Activated CD4-positive, alpha-beta T cell treated with anti-CD3 and anti-CD28 coated beads for 36 hours (primary cell): ENCODE measurements at places on chromosomes 2 and 18. TPM values are rescaled to one million over a fixed set of nuclear protein-coding genes. Genes with fewer than 3 reads are reported as not detected.

DNA sequence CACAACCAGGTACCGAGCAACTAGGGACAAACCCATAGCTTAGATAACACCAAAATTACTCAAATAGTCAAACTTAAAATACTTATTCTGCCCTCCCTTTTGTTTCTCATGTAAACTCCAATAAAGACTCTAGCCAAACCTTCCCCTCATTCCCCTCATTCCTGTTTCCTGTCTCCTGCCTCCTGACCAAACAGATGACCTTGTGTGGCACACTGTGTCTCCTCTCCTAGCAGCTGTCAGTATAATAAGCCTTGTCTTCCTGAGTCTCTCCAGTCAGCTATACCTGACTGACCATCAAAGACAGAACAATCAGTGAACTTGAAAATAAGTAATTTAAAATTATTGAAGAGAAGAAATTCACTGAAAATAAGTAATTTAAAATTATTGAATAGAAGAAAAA, 14.3 kb downstream of the SULT1C4 start:
- no peak overlapping the region for H3K4me3 ChIP-seq
- DNase-seq = no peak
- H3K4me1 ChIP-seq = no peaks in the 10 kb centered on the region
- no peak overlapping the region for H3K27ac ChIP-seq

- DNase-seq = no peak
- peaks cover 29% of the 10 kb centered on the region for H3K36me3 ChIP-seq
- H3K27ac ChIP-seq = no peak overlapping the region
- H3K4me1 ChIP-seq = peaks cover 2% of the 10 kb centered on the region
- H3K27me3 ChIP-seq = peaks cover 2% of the 10 kb centered on the region
- H3K4me3 ChIP-seq = no peak overlapping the region
These were observed 17.2 kb downstream of the SLC30A3 start for GRCh38 chr2:27245626-27246025.

DNA sequence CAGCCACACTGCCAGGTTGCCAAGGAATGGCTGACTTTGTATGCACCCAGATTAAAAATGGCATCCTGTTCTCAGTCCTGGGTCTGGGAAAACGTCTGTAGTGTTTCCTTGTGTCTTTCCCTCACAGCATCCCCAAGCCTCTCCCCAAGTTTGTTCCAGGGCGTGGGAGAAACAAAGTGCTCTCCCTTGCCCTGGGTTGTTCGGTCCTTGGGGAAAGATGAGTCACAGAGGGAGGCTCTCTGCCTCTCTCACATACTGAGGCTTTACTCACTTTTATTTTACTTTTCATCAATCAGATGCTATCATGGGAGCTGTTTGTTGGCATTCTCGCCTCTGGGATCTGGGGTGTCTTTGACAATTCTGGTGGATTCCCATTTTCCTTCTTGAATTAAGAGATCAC, 492.3 kb downstream of the XIRP2 start:
- no peak overlapping the region for H3K27ac ChIP-seq
- H3K4me3 ChIP-seq = no peak overlapping the region
- no peaks in the 10 kb centered on the region for H3K27me3 ChIP-seq
- no peaks in the 10 kb centered on the region for H3K36me3 ChIP-seq
- H3K4me1 ChIP-seq = no peaks in the 10 kb centered on the region

DNA sequence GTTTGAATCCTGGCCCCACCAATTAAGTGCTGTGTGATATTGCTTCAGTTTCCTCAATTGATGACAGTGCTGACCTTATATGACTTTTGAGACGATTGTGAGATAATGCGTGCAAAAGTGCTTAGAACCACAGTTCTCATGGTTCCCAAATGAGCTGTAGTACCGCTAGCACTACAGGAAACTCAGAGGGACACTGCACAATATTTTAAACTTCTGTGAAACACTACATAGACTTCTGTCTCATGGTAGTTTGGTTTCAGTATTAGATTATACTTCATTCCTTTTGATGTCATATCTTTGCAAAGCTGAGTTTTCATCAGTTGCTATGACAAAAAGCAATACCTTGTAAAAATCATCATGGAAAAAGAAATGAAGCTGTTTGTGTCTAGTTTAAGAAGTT, 368.0 kb downstream of the PARD3B start:
- H3K36me3 ChIP-seq = no peaks in the 10 kb centered on the region
- H3K27me3 ChIP-seq = no peaks in the 10 kb centered on the region
- no peak for DNase-seq
- no peak overlapping the region for H3K4me3 ChIP-seq
- peaks cover 2% of the 10 kb centered on the region for H3K4me1 ChIP-seq
- H3K27ac ChIP-seq = no peak overlapping the region

- H3K4me3 ChIP-seq = peak overlapping the region; percentile 90
- peaks cover 48% of the 10 kb centered on the region for H3K36me3 ChIP-seq
- peaks cover 15% of the 10 kb centered on the region for H3K27me3 ChIP-seq
- no peak overlapping the region for H3K27ac ChIP-seq
- DNase-seq = peak; percentile 57
These were observed 2.1 kb downstream of the BCL2L11 start for GRCh38 chr2:111122631-111123421.

- no peaks in the 10 kb centered on the region for H3K36me3 ChIP-seq
- H3K4me1 ChIP-seq = peaks cover 7% of the 10 kb centered on the region
- no peaks in the 10 kb centered on the region for H3K27me3 ChIP-seq
- no peak for DNase-seq
These were observed 146.3 kb downstream of the LAMA3 start for GRCh38 chr18:23835506-23835905.

DNA sequence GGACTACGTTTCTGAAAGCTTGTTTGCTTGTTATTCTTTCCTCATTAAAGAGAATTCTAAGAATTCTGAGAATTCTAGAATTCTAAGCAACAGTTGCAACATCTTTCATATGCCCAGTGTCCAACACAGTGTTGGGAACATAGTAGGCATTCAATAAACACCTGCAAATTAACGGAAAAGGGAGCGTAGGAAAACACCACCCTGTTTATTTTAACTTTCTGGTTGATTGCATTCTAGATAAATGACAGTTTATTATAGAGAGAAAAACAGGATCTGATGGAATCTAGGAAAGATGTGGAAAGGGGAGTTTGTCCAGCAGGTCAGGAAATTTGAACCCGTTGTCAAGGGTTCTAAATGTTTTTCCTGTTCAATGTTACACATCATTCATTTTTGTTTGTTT, 24.2 kb upstream of the EFEMP1 start:
- H3K36me3 ChIP-seq = no peaks in the 10 kb centered on the region
- peaks cover 13% of the 10 kb centered on the region for H3K27me3 ChIP-seq
- no peaks in the 10 kb centered on the region for H3K4me1 ChIP-seq

- H3K4me1 ChIP-seq = peaks cover 7% of the 10 kb centered on the region
- H3K4me3 ChIP-seq = no peak overlapping the region
- no peak for DNase-seq
- H3K36me3 ChIP-seq = no peaks in the 10 kb centered on the region
These were observed 17.1 kb upstream of the SLC39A10 start for GRCh38 chr2:195639959-195640358.

DNA sequence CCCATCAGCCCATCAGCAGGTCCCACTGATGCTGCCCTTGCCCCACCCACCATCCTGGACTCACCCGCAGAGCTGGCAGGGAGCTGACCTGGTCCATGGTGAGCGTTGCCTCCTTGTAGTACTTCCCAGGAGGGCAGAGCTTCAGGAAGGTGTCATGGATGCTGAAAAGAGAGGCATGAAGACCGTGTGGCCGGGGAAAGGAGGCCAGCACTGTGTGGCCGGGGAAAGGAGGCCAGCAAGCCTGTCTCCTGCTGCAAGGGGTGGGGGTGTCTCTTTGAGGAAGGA, 11.9 kb downstream of the CIB4 start:
- no peaks in the 10 kb centered on the region for H3K36me3 ChIP-seq
- H3K4me3 ChIP-seq = no peak overlapping the region
- H3K27me3 ChIP-seq = peaks cover 2% of the 10 kb centered on the region
- no peaks in the 10 kb centered on the region for H3K4me1 ChIP-seq
- no peak overlapping the region for H3K27ac ChIP-seq
- DNase-seq = no peak

GRCh38 chr2:226098861-226099745, 699.6 kb downstream of the NYAP2 start:
- no peak for DNase-seq
- H3K4me3 ChIP-seq = no peak overlapping the region
- no peaks in the 10 kb centered on the region for H3K4me1 ChIP-seq
- no peaks in the 10 kb centered on the region for H3K36me3 ChIP-seq
- H3K27me3 ChIP-seq = no peaks in the 10 kb centered on the region

- peaks cover 4% of the 10 kb centered on the region for H3K36me3 ChIP-seq
- peaks cover 10% of the 10 kb centered on the region for H3K27me3 ChIP-seq
These were observed 7.5 kb upstream of the SCLY start for GRCh38 chr2:238053191-238053776.

DNA sequence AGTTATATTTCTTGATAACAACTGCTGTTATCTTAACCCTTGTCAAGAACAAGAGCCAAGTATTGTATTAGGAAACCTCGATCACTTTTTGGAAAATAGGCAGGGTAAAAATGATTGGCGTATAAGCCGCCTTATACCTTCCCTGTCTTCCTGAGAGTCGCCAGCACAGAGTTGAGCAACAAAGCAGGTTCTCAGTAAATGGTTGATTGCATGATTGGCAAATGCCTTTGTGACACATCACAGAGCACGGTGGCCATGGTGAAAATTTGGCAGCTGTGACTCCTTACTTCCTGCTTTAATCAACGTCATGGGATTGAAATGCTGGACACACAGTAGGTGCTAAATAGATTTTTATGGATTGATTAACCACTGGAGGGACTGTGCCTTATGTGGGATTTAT, 3.9 kb upstream of the KLHL29 start:
- peak overlapping the region; percentile 34 for H3K4me3 ChIP-seq
- peak; percentile 60 for DNase-seq
- H3K36me3 ChIP-seq = no peaks in the 10 kb centered on the region
- peak overlapping the region; percentile 94 for H3K27ac ChIP-seq

- H3K4me1 ChIP-seq = peaks cover 65% of the 10 kb centered on the region
- H3K4me3 ChIP-seq = peak overlapping the region; percentile 95
- peak; percentile 67 for DNase-seq
- no peaks in the 10 kb centered on the region for H3K27me3 ChIP-seq
- peak overlapping the region; percentile 98 for H3K27ac ChIP-seq
These were observed 1.1 kb downstream of the TLK1 start for GRCh38 chr2:171159372-171160118.

DNA sequence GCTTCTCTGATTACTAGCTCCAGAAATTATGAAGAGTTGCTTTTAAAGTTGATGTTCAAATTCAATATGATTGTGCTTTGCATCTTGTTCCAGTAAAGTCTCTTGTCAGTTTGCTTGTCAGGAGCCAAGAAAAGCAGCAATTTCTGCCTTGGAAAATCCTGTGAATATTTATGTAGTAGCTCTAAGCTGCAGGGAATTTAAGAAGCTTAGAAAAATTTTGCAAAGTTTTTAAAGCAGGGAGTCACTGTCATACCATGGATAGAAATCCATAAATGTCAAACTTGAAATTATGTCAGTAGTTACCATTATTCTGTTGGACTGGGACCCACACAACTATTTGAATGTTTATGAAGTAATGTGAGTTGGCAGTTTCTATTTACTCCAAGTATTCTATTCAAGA, 169.3 kb downstream of the TMEM200C start:
- peaks cover 8% of the 10 kb centered on the region for H3K27me3 ChIP-seq
- H3K4me3 ChIP-seq = no peak overlapping the region
- no peaks in the 10 kb centered on the region for H3K36me3 ChIP-seq
- H3K4me1 ChIP-seq = no peaks in the 10 kb centered on the region
- no peak overlapping the region for H3K27ac ChIP-seq

GRCh38 chr2:6793371-6793770, 72.3 kb downstream of the CMPK2 start:
- H3K4me3 ChIP-seq = no peak overlapping the region
- peaks cover 2% of the 10 kb centered on the region for H3K27me3 ChIP-seq
- DNase-seq = no peak
- H3K36me3 ChIP-seq = no peaks in the 10 kb centered on the region

- peak; percentile 86 for DNase-seq
- peaks cover 7% of the 10 kb centered on the region for H3K36me3 ChIP-seq
- H3K27me3 ChIP-seq = peaks cover 9% of the 10 kb centered on the region
These were observed 38.6 kb downstream of the ADNP2 start for GRCh38 chr18:80147418-80148325.

DNA sequence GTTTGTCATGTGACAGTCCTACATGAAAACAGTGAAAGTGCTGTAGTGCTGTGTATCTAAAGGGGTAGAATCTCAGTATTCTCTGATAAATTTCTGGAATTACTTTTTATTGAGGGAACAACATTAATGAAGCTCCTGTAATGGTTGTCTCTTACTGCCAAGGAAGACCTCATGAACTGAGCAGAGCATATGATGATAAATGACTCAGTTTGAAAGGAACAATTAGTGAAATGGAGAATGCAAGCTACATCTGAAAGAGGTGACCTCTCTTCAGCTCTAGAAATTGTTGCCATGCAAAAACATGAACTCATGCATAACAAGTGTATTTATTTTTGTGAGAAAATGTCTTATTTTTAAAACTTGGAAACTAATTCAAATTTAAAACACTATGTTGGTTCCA, 93.6 kb downstream of the SCN9A start:
- H3K4me3 ChIP-seq = no peak overlapping the region
- no peaks in the 10 kb centered on the region for H3K27me3 ChIP-seq
- H3K27ac ChIP-seq = no peak overlapping the region
- H3K4me1 ChIP-seq = no peaks in the 10 kb centered on the region

DNA sequence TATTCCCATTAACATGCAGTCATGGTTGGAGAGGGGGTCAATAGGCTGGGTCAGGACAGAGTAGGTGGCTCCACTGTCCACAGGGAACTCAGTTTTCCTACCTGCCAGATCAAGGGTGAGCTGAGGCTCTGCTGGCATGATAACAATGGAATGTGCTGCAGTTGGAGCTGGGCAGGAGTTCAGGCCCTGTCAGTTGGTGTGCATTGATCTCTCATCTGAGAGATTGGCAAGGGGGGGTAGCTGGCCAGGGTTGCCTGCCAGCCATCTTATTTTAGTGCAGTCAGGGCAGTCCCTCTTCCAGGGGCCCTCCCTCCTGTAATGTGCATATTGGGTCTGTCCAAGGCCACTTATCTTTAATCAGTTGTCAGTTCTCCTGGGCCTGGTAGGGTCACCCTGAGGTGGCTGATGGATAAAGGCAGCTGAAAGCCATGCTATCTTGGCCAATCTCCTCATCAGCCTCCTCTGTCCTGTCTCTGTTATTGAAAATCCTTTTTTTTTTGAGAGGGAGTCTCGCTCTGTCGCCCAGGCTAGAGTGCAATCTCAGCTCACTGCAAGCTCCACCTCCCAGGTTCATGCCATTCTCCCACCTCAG, 38.1 kb upstream of the CCBE1 start:
- no peak overlapping the region for H3K27ac ChIP-seq
- no peak overlapping the region for H3K4me3 ChIP-seq
- H3K4me1 ChIP-seq = no peaks in the 10 kb centered on the region
- no peak for DNase-seq

Gene TRIB2
- 2.7 TPM for total RNA-seq

Gene C2orf80
- not detected for total RNA-seq

Gene EHD3
- 1.6 TPM for total RNA-seq

Gene ANKRD30BL
- not detected for total RNA-seq

Gene NFATC1
- 104 TPM for total RNA-seq

Gene KCNK3
- not detected for total RNA-seq

Gene BOLL
- not detected for total RNA-seq

Gene ACVR1C
- total RNA-seq = 1.7 TPM

Gene BIRC6
- 70.1 TPM for total RNA-seq

Gene HRH4
- 0.16 TPM for total RNA-seq

Gene WIPF1
- 188 TPM for total RNA-seq

Gene RESP18
- not detected for total RNA-seq

Gene STPG4
- total RNA-seq = 0.14 TPM

Gene SLC38A11
- not detected for total RNA-seq
